ENCODE measurements at places on chromosomes 5 and 9. TPM values are rescaled to one million over a fixed set of nuclear protein-coding genes. Genes with fewer than 3 reads are reported as not detected.

The ACTBL2 gene
- total RNA-seq, result not detected

GRCh38 chr5:22329683-22330082 is 523.5 kb downstream of the CDH12 start:
- H3K4me3 ChIP-seq, result no peak overlapping the region
- no peak overlapping the region for H3K27ac ChIP-seq
- DNase-seq, result no peak
- H3K36me3 ChIP-seq, result no peaks in the 10 kb centered on the region
- no peaks in the 10 kb centered on the region for H3K4me1 ChIP-seq
- H3K27me3 ChIP-seq, result no peaks in the 10 kb centered on the region

The GALNT12 gene
- 12.9 TPM for total RNA-seq

DNA sequence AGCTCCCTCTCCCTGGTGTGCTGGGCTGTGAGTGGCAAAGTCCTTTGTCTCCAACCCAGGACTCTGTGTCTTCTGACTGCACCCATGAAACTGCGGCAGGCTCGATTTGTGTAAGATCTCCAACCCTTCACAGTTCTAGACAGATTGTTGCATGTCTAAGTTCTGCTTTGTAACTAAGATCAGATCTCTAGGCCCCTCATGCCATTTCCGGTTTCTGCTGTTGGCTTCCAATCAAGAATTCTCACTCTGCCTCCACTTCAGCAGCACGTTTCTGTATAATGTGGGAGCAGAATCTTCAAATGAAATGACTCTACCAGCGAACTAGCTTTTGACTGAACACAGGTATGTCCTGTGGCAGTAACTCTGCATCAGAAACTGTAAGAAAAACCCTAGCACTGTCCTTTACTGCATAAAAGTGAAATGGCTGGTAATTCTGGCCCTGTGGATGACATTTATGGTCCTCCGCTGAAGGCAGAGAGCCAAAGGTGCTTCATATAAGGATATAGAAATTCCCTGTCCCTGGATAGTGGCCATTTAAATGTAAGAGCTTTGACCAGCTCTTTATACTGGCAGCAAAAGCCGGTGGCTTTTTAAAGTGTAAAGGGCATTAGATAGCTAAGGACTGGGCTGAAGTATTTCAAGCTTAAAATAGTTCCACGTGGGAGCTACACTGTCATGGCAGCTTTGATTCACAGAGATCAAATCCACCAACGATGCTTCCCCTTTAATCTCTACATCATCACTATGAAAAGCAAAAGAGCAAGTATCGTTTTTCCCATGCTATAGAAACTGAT is 319.0 kb upstream of the CDH6 start:
- H3K27me3 ChIP-seq, result no peaks in the 10 kb centered on the region
- no peak for DNase-seq
- no peaks in the 10 kb centered on the region for H3K36me3 ChIP-seq
- no peak overlapping the region for H3K27ac ChIP-seq
- no peak overlapping the region for H3K4me3 ChIP-seq

The CKS2 gene
- total RNA-seq, result 99.1 TPM

- no peak overlapping the region for H3K27ac ChIP-seq
- H3K36me3 ChIP-seq, result no peaks in the 10 kb centered on the region
- no peaks in the 10 kb centered on the region for H3K27me3 ChIP-seq
- no peak for DNase-seq
- H3K4me1 ChIP-seq, result no peaks in the 10 kb centered on the region
These were observed 69.1 kb upstream of the NR4A3 start for GRCh38 chr9:99752417-99753109.

GRCh38 chr5:38758774-38759600 is 86.8 kb upstream of the OSMR start:
- H3K27me3 ChIP-seq, result peaks cover 7% of the 10 kb centered on the region
- no peak for DNase-seq
- peak overlapping the region; percentile 18 for H3K27ac ChIP-seq
- H3K4me1 ChIP-seq, result peaks cover 2% of the 10 kb centered on the region

GRCh38 chr5:176737746-176738636 is 72.4 kb upstream of the UNC5A start:
- no peaks in the 10 kb centered on the region for H3K36me3 ChIP-seq
- H3K27ac ChIP-seq, result no peak overlapping the region
- H3K4me3 ChIP-seq, result no peak overlapping the region
- H3K4me1 ChIP-seq, result peaks cover 3% of the 10 kb centered on the region

The TMED9 gene
- 161 TPM for total RNA-seq
